ENCODE measurements at places on chromosomes 11 and 22.

- no peak overlapping the region for H3K4me3 ChIP-seq
- no peaks in the 10 kb centered on the region for H3K4me1 ChIP-seq
- H3K27ac ChIP-seq = no peak overlapping the region
- H3K36me3 ChIP-seq = no peaks in the 10 kb centered on the region
- H3K27me3 ChIP-seq = no peaks in the 10 kb centered on the region
- DNase-seq = peak; percentile 41
Measured at GRCh38 chr11:93986716-93987115, 34.4 kb upstream of the HEPHL1 start.

DNA sequence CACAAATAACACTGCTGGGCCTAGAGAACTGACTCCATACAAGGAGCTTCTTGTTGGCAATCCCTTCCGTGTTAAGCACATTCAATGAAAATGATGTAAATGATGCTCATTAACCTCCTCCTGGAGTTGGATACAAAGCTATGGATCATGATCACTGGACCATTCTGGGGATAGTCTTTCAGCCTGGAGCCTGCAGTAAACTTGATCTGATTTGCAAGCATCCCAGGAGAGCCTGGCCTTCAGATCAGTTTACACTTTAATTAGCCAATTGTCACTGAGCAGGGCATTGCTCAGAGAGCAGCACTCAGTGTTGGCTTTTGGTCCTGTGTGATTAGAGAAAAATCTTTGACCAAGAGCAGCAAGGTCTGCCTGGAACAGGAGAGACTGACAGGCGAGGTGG, 45.6 kb downstream of the ARFGAP3 start:
- no peak overlapping the region for H3K4me3 ChIP-seq
- H3K27me3 ChIP-seq = no peaks in the 10 kb centered on the region
- peaks cover 43% of the 10 kb centered on the region for H3K36me3 ChIP-seq
- no peak overlapping the region for H3K27ac ChIP-seq

DNA sequence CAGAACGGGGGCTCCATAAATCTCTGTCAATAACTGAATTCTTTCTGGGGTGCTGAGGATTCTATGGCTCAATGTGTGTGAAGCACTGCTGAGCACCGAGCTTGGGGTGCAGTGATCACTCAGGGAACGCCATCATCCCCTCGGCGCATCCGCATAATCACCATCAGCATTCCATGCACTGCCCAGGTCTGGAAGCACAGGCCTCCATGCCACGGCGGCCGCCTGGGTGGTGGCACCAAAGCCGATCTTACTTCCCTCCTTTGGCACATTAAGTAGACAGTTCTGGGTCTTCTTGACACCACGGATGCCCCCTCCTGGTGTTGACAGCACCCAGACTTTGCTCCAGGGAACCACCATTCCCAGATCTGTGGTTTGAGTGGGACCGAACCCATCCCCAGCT, 15.6 kb downstream of the LTO1 start:
- H3K36me3 ChIP-seq = no peaks in the 10 kb centered on the region
- no peak for DNase-seq
- no peaks in the 10 kb centered on the region for H3K27me3 ChIP-seq
- no peak overlapping the region for H3K4me3 ChIP-seq
- no peak overlapping the region for H3K27ac ChIP-seq

DNA sequence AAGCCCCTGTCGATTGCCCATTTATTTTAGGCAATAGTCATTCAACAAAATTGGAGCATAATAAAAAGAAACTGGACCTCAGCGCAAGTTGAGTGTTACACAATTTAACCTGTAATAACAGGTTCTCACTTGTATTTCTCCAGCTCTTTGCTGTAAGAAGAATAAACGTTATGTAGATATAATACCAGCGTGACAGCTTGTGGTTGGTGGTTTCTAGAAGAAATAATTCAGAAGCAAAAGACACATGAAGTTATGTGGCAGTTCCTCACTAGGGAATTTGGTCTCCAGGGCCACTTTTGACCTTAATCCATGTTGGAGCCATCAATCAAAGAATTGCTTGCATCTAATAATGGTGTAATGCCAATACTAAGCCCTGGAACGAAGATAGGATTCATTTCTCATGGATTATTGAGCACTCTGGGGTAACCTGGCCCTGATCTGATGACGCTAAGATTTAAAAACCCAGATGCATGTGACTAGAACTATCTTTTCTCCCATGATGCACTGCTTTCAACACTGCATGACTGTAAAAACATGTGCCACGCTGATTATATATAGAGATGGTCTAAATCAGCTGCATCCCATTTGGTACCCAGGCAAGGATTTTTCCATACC, 129.7 kb upstream of the LDLRAD3 start:
- peaks cover 14% of the 10 kb centered on the region for H3K4me1 ChIP-seq
- no peaks in the 10 kb centered on the region for H3K36me3 ChIP-seq
- no peak overlapping the region for H3K27ac ChIP-seq
- no peak for DNase-seq
- no peaks in the 10 kb centered on the region for H3K27me3 ChIP-seq

DNA sequence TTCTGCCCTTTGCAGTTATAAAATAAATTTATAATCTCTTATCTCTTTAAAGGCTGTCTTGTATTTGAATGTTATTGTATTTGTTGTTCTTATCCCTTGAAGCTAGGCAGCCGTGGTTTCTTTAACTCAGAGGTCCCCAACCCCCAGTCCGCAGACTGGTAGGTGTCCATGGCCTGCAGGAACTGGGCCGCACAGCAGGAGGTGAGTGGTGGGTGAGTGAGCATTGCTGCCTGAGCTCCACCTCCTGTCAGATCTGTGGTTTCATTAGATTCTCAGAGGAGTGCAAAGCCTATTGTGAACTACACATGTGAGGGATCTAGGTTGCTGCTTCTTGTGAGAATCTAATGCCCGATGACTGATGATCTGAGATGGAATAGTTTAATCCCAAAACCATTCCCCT, 380.0 kb upstream of the CCDC90B start:
- H3K27me3 ChIP-seq = no peaks in the 10 kb centered on the region
- DNase-seq = no peak
- no peaks in the 10 kb centered on the region for H3K36me3 ChIP-seq
- no peak overlapping the region for H3K4me3 ChIP-seq
- no peak overlapping the region for H3K27ac ChIP-seq

- H3K36me3 ChIP-seq = peaks cover 6% of the 10 kb centered on the region
- DNase-seq = peak; percentile 63
- H3K27ac ChIP-seq = peak overlapping the region; percentile 90
- peaks cover 15% of the 10 kb centered on the region for H3K4me1 ChIP-seq
- peak overlapping the region; percentile 81 for H3K4me3 ChIP-seq
Measured at GRCh38 chr11:117179048-117179999, 781 bp downstream of the SIDT2 start.

DNA sequence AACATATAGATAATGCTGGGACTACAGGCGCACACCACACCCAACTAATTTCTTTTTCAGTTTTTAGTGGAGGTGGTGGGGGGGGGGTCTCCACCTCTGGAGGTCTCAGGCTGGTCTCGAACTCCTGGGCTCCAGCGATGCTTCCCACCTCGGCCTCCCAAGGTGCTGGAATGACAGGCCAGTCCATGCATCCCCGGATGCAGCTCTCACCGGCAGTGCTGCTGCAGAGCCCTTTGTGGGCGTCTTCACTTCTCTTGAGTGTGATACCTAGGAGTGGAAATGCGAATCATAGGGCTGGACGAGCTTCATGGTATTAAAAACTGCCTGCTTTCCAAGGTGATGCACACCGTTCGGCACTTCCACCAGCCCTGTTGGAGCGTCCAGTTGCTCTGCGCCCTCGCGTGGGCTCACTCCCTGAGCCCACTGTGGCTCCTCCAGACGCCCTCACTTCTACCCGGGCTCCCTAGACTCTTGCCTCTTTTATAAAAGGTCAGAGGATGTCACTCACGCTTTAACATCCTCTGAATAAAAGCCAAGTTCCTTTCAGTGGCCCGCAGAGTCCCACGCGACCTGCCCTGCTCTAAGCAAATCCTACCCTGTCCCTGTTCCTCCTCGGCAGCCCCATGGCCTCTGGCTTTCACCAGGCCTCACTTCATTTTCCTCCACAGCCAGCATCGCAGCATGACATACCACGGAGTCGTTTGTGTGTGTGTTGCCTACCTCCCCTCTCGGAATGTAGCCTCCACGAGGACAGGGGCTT, 837 bp upstream of the BID start:
- no peak for DNase-seq
- H3K4me1 ChIP-seq = peaks cover 6% of the 10 kb centered on the region
- no peak overlapping the region for H3K27ac ChIP-seq
- H3K36me3 ChIP-seq = no peaks in the 10 kb centered on the region

DNA sequence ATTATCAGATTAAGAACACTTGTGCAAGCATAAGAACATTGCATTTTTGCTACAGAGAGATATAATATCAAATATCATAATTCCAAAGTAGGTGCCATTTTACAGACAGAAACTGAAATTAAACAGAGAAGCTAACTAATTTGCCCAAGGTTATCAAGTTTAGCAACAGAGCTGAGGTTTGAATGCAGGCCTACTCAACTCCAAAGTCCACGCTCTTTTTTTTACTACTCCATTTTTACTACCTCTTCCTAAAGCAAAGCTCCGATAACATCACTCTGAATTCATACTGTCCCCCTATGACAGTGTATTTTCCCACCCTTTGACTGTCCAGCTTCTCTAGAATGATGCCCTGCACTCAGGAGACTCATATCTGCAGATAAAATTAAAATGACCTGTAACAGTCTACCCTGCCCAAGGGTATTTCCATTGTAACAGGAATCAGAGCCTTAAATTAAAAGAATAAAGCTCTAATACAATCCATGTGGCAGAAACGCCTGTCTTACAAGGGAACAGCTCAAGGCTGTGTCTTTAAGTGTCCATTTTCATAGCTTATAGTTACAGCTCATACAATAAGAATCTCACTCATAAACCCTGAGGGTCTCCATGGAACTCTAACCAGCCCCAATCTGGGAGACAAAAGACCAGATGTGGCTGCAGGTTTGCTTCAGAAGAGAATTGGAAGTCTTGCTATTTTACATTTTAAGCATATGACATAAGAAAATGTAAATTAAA, 36.8 kb downstream of the ALG9 start:
- no peaks in the 10 kb centered on the region for H3K4me1 ChIP-seq
- DNase-seq = no peak
- peaks cover 28% of the 10 kb centered on the region for H3K36me3 ChIP-seq
- H3K27me3 ChIP-seq = no peaks in the 10 kb centered on the region

- H3K4me3 ChIP-seq = no peak overlapping the region
- H3K27me3 ChIP-seq = no peaks in the 10 kb centered on the region
- no peak overlapping the region for H3K27ac ChIP-seq
- no peak for DNase-seq
Measured at GRCh38 chr11:127039591-127039990, 39.0 kb upstream of the KIRREL3 start.

DNA sequence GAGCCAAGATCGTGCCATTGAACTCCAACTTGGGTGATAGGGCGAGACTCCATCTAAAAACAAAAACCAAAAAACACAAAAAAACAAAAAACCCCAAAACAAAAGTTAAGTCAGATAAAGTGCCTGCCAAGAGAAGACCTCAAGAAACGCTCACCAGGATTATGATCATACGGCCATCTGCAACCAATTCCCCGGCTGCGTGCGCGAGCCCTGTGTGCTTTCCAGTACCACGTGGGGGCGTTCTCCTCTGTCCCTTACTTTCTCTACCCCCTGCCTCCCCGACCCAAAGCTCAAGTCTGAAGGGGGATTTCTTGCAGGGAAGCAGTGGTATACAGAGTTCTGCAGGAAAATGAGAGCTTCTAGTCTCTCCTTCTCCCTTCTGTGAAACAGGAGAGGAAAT, 10.5 kb upstream of the RPS19BP1 start:
- H3K27me3 ChIP-seq = peaks cover 28% of the 10 kb centered on the region
- H3K4me3 ChIP-seq = no peak overlapping the region
- DNase-seq = peak; percentile 68
- H3K4me1 ChIP-seq = no peaks in the 10 kb centered on the region
- H3K36me3 ChIP-seq = no peaks in the 10 kb centered on the region
- no peak overlapping the region for H3K27ac ChIP-seq

GRCh38 chr11:59145534-59145933, 2.9 kb downstream of the FAM111A start:
- H3K27me3 ChIP-seq = peaks cover 55% of the 10 kb centered on the region
- no peaks in the 10 kb centered on the region for H3K4me1 ChIP-seq
- H3K4me3 ChIP-seq = no peak overlapping the region
- DNase-seq = no peak

- peak; percentile 68 for DNase-seq
- no peaks in the 10 kb centered on the region for H3K27me3 ChIP-seq
- no peak overlapping the region for H3K4me3 ChIP-seq
- no peak overlapping the region for H3K27ac ChIP-seq
Measured at GRCh38 chr11:662689-663274, 25.7 kb downstream of the DRD4 start.

DNA sequence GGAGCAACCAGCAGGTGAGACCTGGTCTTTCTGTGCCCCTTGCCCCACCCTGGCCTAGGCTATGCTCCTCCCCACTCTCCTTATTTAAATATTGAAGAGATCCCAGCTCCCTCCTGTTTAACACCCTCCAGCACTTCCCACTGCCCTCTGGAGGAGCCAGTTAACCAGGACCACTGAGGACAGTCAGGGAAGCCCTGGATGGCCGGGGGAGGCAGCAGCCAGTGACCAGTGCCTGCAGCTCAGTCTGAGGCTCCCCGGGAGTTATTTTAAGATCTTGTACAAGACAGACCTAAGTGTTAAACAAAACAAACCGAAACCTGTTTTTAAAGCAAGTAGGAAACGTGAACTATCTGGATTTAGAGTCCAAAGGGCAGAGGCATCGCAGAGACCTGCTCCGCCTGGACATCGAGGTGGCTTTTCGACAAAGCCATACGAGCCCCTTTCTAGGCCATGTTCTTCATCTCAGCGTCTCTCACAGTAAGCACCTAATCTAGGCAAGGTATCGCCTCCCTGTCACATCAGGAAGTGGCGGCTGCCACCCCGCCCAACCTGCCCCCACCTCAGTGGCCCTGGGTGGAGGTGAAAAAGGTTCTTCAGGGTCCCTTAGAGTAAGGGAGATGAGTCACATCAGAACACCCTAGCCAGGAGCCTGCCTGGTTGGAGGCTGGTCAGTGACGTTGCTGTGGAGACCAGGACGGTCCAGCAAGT, 35.2 kb downstream of the TRMU start:
- DNase-seq = no peak
- no peaks in the 10 kb centered on the region for H3K36me3 ChIP-seq
- H3K4me3 ChIP-seq = no peak overlapping the region
- peaks cover 8% of the 10 kb centered on the region for H3K4me1 ChIP-seq
- H3K27me3 ChIP-seq = no peaks in the 10 kb centered on the region

DNA sequence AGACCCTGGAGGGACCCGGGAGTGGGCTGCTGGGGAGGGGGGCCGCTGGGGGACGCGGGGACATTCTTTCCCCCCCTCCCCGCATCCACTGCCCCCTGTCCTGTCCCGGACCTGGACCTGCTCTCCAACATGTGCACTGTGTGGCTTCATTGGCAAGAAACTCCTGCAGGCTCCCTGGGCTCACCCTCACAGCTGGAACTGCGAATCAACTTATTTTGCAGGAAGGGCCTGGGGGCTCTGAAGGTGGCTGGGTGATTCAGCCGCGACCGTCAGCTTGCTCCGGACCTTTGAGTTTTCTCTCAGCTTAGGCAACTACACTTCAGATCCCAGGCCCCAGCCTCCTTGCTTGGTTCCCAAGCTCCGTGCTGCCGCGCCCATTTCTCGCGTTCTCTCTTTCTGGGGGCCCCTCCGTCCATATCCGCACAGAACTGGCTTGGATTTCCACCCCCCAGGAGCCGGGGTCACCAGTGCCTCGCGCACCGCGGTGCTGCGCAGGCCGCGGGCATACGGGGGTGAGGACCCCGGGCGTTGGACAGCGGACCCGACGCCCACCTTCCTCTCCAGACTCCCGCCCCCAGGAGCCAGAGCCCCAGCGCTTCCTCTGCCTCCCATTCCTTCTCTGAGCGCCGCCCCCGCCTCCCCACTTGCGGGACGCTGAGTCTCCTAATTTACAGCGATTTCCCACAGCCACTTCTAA, 471 bp upstream of the AHNAK start:
- H3K4me3 ChIP-seq = peak overlapping the region; percentile 57
- H3K27ac ChIP-seq = peak overlapping the region; percentile 74
- peak; percentile 43 for DNase-seq
- peaks cover 31% of the 10 kb centered on the region for H3K4me1 ChIP-seq
- peaks cover 14% of the 10 kb centered on the region for H3K27me3 ChIP-seq

Measured in cardiac muscle cell (in vitro differentiated cells and primary cell).